ENCODE measurements at places on chromosomes 6 and 20.

DNA sequence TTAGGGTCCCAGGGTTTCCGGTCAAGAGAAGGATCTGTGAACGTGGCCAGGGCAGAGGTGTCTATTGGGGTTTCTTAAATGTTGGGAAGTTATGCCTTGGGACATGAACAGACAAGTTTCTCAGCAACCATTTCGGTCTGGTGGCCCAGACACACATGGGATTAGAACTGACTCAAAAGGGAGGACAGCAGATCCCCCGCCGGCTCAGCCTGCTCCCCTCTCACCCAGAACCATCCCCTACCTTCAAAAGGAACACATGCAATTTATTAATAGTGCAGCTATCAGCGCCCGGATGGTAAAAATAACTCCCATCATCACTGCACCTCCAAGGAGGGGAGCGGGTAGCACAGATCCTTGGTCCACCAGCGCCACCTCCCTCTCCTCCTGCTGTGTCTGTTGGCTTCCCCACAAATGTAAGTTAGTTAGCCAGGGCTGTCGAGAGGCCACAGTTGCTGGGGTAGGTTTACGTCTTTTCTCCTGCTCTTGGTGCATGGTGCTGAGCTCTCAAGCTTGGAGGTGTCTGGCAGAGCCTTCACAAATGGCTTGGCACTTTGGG is 77.1 kb downstream of the TRAM2 start:
- DNase-seq, result no peak

DNA sequence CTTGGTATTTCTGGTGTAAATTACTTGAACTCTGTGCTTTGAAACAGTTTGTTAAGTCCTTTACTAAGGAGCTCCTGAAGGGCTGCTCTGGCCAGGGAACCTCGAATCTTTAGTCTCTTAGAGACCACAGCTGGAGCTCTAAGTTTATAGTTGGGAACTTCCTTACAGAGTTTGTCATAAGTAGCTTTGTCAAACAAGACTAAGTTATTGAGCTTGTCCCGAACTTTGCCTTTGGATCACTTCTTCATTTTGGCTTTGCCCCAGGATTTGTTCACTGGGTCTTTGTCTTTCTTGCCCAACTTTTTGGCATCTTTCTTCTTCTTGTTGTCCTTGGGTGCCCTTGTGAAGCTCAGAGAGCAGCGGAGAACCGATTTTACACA is 64.8 kb downstream of the FAM50B start:
- DNase-seq, result no peak

DNA sequence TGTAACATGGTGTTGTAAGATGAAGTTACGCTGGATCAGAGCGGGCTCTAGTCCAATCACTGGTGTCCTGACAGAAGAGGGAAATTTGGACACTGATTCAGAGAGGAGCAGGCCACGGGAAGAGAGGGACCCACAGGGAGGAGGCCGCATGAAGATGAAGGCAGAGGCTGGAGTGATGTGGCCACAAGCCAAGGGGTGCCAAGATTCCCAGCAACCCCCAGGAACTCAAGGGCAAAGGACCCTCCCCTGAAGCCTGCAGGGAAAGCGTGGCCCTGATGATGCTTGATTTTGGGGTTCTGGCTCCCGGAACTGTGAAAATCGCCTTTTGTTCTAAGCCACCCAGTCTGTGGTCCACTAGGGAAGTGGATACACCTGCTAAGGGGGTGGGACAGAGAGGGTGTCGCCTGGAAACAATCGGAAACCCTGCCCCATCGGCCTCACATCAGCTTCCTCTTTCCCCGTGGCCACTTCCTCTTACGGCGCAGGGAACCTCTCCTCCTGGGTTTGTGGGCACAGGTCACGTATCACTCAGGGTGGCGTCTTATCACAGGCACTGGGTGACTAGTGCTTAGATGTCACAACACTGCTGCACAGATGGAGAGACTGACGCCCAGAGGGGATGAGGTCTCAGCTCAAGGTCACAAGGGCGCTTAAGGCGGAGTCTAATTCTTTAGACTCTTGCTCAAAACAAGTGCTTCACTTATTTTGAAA is 58.0 kb downstream of the SULF2 start:
- DNase-seq, result no peak

DNA sequence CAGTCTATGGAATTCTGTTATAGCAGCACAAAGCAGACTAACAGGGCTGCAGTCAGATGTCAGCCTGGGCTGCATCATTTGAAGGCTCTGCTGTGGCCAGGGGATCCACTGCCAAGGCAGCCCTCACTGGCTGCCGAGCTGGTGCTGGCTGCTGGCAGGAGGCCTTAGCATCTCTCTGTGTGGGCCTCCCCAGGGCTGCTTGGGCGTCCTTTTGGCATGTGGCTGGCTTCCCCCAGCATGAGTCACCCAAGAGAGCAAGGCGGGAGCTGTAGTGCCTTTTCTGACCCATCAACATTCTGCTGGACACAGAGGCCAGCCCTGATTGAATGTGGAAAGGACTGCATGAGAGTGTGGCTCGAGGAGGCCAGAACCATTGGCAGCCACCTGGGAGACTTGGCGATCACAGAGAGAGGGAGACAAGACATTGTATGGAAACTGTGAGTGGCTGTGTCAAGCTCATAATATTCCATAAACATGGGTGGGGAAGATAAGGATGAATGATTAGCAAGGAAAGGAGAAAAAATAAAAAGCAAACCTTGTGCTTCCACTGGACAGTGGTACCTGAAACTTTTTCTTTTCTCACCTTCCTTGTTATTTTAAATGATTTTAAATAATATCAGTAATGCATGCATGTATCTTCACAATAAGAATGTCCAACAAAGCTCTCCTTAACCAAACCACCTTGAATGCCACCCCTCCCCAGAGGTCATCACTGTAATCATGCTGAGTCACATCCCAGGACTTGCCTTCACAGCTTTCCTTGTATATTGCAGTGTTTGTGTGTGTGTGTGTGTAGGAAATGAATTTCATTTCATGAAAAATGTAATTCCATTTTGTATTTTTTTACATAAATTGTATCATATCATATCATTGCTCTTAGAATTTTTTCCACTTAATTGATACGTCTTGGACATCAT is 55.0 kb upstream of the VSX1 start:
- peak; percentile 82 for DNase-seq

DNA sequence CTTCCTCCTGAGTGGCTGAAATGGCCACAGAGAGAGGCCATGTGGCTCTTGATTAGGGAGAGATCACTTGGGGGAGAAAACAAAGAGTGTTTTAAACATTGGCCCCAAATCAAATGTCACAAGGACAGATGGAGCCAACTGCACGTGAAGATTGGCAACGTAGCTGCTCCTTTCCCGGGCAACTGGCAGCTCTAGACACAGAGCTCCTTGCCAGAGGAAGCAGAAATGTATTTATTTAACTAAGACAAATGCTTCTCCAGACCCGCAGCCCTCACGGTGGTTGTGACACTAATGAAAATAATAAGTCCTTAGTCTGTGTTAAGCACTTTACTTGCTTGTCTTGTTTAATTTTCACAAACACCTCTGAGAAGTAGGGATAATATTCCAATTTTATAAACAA is 49.6 kb upstream of the DSN1 start:
- DNase-seq, result no peak

DNA sequence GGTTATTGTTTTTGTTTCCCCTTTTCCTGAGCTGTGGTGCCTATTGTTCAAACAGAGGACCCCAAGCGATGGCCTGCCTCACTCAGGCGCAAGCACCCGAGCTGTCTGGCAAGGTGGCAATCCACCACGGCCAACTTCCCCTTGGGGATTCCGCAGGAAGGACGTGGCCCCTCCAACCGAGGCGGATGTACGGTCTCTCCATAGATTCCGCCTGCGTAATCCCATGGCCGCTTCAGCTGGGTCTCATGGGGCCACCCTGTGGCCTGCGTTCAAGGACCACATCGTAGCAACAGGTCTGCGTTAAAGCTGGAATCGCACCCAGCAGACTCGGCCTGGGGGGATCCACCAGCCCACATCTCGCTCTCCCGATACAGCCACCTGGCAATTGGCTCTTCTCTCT is 79.9 kb downstream of the CEBPB start:
- DNase-seq, result no peak

DNA sequence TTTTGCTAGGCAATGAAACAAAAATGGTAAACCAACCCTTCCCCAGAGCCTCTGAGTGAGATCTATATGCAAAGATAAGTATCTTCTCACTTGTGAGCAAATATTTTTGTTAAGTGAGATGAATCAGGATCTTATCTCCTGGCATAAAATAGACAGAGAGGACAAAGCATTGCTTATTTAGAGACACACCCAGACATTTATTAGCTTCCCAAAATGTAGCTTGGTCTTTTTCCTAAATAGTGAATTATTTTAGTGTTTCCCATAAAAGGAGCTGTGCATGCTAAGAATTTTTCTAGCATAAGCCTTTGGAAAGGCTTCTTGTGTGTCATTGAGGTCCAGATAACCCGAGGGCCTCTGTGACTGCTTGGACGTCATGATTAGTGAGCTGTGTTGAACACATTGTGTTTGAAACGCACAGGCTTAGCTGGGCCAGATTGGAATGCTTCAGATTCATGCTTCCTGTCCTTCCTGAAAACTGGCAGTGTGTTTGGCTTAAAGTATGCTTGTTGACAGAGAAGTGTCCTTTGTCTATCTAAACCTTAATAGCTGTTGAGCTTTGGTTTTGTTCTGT is 16.5 kb downstream of the MTHFD1L start:
- DNase-seq, result peak; percentile 20

GRCh38 chr6:82738773-82739172 is 326.9 kb downstream of the UBE3D start:
- DNase-seq, result no peak

- no peak for DNase-seq
Measured at GRCh38 chr6:49336514-49337131, 126.4 kb downstream of the MMUT start.

- DNase-seq, result no peak
Measured at GRCh38 chr6:139882234-139882633, 507.8 kb upstream of the CITED2 start.
